CD14-positive monocyte (primary cell): ENCODE measurements at places on chromosomes 5 and 9. TPM values are rescaled to one million over a fixed set of nuclear protein-coding genes. Genes with fewer than 3 reads are reported as not detected.

IFNK gene
- not detected in 2 replicates for polyA plus RNA-seq

CNTLN gene
- polyA plus RNA-seq, result 4.4 and 5.6 TPM in 2 replicates

SOWAHA gene
- not detected for polyA plus RNA-seq

SLC6A18 gene
- polyA plus RNA-seq, result not detected

PKD2L2 gene
- not detected for polyA plus RNA-seq

FIBCD1 gene
- not detected for polyA plus RNA-seq

SPACA9 gene
- 0.57 and 0.67 TPM in 2 replicates for polyA plus RNA-seq

PHF24 gene
- polyA plus RNA-seq, result not detected in 2 replicates

GRIA1 gene
- polyA plus RNA-seq, result not detected
